Fibroblast of lung (primary cell): ENCODE measurements at places on chromosomes 7 and 10.

DNA sequence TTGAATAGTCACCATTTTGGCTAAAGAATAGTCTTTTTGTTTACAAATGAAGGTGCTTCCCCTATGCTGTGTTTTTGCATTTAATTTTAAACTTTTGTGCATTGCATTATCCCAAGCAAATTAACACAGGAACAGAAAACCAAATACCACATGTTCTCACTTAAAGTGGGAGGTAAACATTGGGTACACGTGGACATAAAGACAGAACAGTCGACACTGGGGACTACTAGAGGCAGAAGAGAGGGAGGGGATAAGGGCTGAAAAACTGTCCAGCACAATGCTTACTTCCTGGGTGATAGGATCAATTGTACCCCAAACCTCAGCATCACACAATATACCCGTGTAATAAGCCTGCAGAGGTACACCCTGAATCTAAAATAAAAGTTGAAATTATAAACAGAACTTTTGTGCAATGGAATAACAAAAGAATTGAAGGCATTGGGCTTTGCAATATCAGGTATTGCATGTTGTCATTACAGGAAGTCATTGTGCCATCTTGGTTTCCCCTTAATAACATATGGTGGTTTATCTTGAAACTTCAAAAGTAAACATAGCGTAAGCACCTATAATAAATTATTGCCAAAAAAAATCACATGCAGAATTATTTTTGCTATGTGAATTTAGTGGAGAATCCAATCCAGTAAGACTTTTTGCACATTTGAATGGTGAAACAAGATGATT lies 16.1 kb downstream of the ADD3 start:
- DNase-seq: no peak

- no peak for DNase-seq
These were observed 23.7 kb downstream of the CREM start for GRCh38 chr10:35150308-35150707.

DNA sequence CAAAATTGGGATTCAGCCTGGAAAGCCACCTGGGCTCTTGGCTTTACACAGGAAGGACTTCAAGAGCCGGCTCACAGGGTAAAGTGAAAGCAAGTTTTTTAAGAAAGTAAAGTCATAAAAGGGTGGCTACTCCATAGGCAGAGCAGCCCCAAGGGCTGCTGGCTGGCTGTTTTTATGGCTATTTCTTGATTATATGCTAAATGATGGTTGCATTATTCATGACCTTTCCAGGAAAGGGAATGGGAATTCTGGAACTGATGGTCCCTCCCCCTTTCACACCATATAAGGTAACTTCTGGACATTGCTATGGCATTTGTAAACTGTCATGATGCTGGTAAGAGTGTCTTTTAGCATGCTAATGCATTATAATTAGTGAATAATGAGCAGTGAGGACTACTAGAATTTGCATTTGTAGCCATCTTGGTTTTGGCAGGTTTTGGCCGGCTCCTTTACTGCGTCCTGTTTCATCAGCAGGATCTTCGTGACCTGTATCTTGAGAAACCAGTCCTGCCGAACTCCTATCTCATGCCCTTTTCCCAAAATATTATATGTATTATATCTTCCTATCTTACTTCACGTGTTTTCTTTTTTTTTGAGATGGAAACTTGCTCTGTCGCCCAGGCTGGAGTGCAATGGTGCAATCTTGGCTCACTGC lies 80.5 kb downstream of the HECW1 start:
- DNase-seq: no peak

DNA sequence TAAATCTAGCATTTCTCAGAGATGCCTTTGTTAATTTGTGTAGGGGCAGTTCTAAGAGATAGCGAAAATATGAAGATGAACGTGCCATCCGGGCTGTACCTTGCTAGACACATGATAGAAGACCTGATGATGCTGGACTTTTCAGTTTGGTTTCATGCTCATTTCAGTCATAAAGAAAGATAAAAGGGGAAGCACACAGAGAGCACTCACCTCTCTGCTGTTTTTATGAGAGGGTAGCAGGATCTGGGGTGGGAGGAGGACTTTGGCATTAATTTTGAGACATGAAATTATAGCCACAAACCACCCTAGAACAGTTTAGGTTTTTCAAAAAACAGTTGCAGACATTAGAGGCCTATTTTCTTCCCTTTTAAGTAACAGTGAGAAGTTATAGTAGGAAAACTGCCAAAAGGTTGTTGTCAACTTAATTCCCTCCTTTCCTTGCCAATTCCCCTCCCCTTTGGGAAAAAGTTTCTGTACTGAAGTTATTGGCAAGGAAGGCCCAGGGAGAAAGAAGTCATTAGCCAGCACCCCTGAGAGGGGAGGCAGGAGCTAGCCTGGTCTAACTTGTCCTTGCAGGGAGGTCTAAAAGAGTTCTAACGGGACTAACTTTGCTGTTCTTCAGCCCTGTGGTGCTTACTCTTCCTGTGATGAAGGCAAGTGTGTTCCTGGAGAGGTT lies 2.6 kb downstream of the ST7 start:
- DNase-seq: peak; percentile 53

DNA sequence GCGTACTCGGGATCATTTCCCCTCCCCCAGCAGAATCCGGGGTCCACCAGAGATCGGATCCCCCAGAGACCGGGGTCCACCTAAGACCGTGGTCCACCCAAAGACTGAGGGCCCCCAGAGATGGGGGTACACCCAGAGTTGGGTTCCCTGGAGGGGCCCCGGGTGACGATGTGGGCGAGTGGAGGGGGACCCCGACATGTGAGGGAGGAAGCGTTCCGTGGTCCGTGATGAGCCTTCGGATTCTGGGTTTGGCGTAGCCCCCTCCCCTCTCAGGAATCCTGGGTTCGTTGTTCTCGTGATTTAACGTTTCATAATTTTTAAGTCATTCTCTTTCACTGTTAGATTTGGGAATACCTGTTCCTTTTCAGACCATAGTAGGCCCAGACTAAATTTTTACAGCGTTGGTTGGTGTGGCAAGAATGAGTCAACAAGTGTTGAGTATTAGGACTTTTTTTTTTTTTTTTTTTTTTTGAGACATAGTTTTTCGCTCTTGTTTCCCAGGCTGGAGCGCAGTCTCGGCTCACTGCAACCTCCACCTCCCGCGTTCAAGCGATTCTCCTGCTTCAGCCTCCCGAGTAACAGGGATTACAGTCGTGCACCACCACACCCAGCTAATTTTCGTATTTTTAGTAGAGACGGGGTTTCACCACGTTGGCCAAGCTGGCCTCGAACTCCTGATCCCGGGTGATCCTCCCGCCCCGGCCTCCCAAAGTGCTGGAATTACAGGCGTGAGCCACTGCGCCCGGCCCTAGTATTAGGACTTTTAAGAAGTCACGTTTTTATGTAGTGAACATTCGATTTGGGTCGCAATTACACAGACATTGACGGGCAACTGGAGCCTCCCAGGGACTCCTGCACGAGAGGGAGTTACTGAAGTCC lies 672 bp downstream of the GTPBP4 start:
- DNase-seq: peak; percentile 55

DNA sequence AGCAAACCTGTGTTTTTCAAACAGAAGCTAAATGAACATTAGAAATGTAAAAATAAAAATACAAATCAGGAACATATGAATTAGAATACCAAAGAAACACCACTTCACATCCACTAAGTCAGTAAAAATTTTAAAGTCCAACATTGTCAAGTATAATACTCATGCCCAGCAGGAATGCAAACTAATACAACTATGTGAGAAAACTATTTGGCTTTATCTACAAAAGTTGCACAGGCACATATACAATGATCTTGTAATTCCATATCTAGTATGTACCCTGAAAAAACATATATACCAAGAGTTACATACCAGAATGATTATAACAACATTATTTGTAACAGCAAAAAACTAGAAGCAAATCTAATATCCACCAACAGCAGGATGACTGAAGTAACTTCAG lies 91.1 kb downstream of the RNF32 start:
- DNase-seq: no peak
